COR-L47 (cell line): ENCODE measurements at places on chromosomes 1 and 21.

DNA sequence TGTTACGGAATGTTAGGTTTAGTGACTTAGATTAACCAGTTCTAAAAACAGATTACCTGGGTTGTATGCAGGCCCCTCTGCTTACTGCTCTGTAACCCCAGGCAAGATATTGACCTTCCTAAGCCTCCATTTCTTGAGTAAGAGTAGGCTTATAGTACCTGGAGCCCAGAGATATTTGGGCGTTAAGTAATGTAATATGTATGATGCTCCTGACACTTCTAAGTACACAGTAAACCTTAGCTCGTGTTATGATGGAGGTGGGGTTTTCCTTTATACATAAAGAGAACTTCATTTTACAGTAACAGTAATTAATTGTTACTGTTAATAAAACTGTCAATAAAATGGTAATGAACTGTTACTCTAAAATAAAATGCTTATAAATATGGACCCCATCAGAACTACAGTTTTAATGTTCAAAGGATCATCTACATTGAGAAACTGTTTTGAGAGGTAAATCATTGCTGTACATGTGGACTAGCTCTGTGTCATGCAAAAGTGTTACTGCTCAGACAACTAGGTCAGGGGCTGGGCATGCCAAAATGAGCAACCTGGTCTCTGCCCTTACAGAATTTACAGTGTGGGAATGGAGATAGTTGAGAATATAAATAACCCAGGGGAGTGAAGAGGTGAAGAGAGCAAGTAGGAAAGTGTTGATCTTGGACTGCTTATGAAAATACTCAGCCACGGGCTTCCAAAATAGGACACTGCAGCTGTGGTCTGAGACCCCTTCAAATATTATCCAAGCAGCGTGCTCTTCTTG, 26.6 kb downstream of the LRRC8C start:
- no peak for DNase-seq

DNA sequence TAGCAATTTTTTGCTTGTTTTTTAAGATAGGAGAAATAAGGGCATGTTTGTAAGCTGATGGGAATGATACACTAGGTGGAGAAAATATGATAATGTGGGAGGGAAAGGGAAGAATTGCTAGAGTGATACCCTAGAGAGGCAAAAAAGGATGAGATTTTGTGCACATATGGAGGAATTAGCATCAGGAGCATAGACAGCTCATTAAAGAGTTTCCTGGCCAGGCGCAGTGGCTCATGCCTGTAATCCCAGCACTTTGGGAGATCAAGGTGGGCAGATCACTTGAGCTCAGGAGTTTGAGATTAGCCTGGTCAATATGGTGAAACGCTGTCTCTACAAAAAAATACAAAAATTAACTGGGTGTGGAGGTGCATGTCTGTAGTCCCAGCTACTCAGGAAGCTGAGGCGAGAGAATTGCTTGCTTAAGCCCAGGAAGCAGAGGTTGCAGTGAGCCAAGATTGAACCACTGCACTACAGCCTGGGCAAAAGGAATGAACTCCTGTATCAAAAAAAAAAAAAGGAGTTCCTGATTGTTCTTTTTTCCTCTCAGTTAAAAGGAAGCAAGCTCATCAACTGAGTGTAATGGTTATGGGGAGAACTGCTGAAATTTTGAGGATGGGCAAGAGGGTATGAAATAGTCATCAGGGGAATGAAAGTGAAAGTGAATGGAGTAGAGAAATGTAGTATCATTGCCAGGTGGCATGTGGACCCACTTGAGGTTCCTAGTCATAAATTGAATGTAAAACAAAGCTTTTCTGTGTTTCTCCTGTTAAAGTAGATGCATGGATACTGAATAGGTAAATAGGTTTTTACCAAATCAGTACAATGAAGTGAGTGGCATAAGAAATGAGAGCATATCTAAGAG, 35.5 kb downstream of the SH3GLB1 start:
- DNase-seq = no peak

- DNase-seq = no peak
Observed at GRCh38 chr1:91130256-91130985, 108.6 kb upstream of the ZNF644 start.

DNA sequence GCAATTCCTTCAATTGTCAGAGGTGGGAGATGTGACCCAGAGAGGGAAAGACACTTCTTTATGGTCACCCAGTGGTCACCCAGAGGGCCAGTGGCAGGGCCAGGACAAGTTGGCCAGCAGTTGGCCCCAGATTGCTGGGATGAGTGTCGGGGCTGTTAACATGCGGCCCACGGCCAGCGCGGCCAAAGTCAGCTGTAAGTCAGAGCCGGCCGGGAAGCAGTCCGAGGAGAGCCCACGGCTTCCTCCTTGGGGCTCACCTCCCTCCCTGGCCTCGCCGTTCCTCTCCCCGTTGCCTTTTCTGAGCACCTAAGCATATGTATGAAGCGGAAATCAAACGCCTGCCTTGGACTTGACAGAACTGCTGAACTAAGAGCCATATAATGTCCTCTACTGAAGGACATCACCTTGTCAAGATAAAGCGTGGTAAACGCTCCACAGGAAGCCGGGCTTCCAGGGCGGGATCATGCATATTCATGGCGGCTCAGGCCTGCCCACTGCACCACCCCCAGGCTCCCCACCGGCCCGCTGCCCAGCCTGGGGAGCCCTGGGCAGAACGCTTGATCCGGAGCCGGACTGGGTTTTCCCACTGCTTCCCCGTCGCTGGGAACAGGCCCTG, 245.4 kb upstream of the POU3F1 start:
- DNase-seq = no peak

GRCh38 chr1:163657719-163658118, 336.0 kb downstream of the NUF2 start:
- DNase-seq = no peak

GRCh38 chr1:238895911-238896310, 490.5 kb upstream of the CHRM3 start:
- DNase-seq = no peak

DNA sequence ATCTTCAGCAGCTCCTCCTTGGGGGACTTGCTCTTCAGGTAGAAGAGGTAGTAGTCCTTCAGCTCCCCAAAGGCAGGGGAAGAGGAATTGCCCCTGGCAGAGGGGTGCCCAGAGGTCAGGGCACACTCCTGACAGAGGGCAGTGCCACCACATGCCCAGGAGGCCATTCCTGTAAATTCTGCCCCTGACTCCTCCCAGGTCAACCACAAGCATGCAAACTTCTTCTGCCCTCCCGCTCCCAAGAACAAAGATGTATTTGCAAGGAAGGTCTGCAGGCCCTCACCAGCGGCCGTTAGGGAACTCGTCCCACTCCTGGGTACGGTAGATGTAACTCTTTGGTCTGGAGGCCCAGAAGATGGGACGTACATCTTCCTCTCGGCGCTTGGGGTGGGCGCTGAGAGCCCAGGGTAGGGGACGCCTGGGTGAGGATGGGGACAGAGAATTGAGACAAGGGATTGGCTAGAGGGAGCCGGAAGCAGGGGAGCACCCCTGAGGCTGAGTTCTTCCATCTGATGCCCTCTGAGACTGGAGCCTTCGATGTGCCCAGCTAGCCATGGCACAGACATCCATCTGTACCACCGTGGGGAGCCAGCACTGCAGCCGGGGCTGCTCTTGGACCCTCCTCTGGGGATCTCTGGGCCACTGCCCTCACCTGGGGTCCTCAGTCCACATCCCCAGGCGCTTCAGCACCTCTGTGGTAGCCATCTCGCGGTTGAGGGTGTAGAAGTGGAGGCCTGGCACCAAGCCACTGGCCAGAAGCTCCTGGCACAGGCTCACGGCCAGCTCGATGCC, 11.1 kb downstream of the MTHFR start:
- no peak for DNase-seq

- peak; percentile 39 for DNase-seq
Observed at GRCh38 chr1:162696286-162696862, 64.1 kb downstream of the DDR2 start.

DNA sequence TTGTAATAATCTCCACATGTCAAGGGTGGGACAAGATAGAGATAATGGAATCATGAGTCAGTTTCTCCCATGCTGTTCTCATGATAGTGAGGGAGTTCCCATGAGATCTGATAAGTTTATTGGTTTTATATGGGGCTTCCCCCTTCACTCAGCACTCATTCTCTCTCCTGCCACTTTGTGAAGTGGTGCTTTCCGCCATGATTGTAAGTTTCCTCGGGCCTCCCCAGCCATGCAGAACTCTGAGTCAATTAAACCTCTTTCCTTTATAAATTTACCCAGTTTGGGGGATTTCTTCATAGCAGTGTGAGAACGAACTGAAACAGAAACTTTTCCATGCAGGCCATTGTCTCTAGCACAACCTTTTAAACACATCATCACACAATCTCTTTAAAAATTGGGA, 221.5 kb upstream of the BRINP3 start:
- DNase-seq = no peak

DNA sequence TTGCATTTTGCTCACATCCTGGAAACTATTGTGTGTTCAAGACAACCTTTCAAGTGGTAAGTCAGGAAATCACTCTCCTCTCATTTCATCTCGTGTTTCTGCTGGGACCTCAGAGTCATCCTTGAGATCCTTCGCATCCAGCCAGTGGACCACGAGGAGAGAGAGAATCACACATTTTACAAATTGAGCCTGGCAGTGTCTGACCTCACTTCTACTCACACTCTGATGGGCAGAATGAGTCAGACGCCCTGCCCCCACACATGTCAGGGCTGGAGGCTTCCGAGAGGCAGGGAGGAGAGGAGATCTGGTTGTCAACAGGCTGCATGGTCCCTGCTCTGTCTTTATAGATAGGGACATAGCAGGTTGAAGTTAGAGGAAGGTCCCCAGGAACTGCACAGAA, 509.7 kb downstream of the AJAP1 start:
- DNase-seq = no peak

DNA sequence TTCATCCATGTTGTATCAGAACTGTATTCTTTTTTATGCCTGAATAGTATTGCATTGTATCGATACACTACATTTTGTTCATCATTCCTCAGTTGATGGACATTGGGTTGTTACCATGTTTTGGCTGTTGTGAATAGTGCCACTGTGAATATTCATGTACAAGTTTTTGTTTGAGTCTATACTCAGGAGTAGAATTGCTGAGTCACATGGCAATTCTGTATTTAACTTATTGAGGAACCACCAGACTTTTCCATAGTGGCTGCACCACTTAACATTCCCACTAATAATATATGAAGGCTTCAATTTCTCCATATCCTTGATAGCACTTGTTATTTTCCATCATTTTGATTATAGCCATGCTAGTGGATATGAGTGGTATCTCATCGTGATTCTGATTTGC, 56.2 kb downstream of the ALG6 start:
- no peak for DNase-seq
